ENCODE measurements at places on chromosomes 2 and 18. TPM values are rescaled to one million over a fixed set of nuclear protein-coding genes. Genes with fewer than 3 reads are reported as not detected.

Gene CABLES1
- 0.15 TPM for total RNA-seq

Gene ANKRD30BL
- not detected for total RNA-seq

Gene INHA
- total RNA-seq = not detected

DNA sequence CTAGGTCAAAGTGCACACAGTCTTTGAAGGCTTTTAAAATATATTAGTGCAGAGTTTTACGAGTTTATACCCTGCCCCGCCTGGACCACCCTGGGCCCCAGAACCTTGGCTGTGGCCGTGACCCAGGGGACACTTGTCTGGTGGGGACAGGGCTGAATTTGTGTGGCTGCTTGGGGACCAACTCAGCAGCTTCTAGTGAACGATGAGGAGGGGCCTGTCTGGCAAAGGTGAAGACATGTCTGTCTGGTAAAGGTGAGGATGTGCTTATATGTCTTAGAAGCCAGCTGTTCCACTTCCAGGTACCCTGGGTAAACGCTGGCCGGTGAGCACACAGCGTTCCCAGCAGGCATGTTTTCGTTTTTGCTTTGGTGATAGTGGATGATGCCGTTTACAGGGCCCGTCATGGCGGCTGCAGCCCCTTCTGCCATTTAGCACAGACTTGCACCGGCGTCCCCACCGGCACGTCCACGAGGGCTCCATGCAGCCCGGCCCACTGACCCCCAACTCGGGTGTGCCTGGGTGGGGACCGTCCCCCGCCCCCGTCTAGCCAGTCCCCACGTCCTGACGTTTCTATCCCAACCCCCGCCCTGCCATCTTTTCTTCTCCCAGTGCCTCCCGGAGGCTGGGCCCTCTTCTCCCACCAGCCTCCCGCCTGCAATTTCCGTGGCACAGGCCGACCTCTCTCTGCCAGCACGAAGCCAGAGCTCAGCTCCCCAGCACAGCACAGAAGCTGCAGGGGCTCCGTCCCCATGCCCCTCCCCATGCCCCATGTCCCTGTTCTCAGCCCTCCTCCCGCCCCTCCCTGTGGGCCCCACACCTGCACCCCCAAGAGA lies 67.8 kb downstream of the SLC66A2 start:
- DNase-seq = no peak

GRCh38 chr18:3935305-3935704 lies 485.3 kb downstream of the TGIF1 start:
- DNase-seq = no peak

- DNase-seq = no peak
Measured at GRCh38 chr2:109001201-109001600, 12.2 kb upstream of the EDAR start.

Gene TFPI
- not detected for total RNA-seq

DNA sequence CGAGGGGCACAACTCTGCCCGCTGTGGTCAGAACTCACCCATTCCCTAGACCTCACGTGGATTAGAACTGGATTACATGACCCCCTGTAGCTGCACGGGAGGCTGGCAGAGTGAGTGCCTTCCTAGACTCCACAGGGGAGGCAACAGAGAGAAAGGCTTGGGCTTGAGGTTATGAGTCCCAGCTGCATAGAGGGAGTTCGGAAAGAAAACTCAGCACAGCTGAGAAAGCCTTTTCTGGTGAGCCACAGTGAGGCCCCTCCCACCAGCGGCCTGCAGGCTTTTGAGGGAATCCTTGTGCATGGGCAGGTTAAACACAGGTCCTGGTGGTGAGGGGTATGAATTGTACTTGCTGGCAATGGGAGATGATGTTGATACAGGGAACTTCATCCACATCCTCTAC lies 217.3 kb downstream of the FHOD3 start:
- DNase-seq = no peak

Gene MFSD2B
- total RNA-seq = not detected

- DNase-seq = no peak
Measured at GRCh38 chr2:184067502-184067901, 530.8 kb upstream of the ZNF804A start.

Gene RAB27B
- total RNA-seq = 3.1 TPM

Gene PLCD4
- total RNA-seq = 0.26 TPM

- no peak for DNase-seq
Measured at GRCh38 chr2:223526106-223526505, 76.1 kb downstream of the SCG2 start.

DNA sequence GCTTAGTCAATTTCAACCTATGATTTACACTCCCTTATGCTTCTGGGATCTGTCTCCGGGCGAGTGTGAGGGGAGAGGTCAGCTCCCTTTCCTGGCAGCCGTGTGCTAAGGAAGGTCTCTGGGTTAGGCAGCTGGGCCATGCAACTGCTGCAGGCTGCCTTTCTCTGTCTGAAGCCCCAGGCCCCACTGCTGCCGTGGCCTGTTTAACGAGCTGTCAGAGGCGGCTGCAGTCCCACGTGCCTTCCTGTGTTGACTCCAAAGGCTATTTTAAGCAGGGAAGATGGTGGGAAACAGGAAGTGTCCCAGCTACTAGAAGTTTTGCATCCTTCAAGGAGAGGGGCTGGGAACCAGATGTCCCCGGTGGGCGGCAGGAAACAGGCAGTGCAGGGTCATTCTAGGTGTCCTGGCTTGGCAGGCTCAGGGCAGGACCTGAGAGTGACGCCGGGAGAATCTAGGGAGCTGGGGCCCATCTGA lies 186.4 kb downstream of the TNS1 start:
- DNase-seq = no peak

Gene EPB41L3
- total RNA-seq = 3.3 TPM

DNA sequence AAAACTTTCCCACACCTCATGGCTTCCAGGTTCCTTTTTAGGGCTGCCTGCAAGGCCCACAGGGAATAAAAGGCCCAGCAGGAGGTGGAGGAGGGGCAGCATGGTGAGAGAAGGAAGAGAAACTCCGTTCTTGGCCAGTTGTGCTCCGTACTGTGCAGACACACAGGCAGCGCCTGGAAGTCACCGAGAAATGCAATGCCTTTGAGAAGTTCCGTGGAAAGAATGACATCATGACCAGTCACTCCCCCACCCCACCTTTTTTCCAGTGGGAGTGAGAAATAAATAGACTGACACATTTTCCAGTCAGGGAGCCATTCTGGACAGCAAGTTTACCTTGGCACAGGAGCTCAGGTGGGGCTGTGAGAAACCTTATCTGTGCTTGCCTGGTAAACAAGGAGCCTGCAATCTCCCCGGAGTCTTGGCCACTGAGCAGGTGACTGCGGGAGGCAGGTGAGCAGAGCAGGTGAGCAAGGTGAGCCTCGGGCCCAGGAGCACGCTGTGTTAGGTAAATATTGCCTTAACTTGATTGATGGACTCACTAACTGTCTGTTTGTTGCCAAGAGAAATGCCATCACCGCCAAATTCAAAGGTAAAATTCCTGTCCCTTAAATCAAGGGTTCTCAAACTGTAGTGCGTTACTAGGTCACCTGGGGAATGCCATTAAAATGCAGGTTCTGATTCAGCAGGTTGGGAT lies 13.5 kb upstream of the LBH start:
- no peak for DNase-seq

Gene HAAO
- not detected for total RNA-seq

DNA sequence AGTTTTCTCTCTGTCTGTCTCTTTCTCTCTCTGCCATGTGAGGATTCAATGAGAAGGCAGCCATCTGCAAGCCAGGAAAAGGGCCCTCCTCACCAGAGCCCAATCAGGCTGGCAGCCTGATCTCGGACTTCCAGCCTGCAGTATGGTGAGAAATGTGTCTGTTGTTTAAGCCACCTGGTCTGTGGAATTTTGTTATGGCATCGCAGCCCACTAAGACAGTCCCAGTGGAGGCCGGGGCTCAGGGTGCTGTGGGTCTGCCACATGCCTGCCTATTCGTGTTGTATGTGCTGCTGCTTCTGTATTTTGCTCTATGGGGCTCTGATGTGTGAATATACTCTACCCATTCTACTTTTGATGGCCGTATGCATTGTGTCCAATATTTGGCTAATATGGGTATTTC lies 139.0 kb upstream of the HS6ST1 start:
- DNase-seq = no peak

Gene CPLX4
- not detected for total RNA-seq

DNA sequence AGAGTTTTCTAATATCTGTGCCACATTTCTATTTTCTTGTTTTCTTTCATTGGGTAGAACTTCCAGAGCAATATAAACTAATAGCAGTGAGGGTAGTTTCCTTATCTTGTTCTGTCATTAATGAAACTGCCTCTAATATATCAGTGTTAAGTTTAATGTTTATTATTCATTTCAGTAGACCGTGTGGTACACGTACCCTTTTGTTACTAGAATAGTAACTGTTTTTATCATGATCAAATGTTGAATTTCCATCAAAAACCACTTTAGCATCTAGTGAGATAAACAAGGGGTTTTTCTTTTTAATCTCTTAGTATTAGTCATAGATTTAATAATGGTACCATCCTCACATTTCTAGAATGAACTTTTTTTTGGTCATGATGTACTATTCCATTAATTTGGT lies 16.0 kb downstream of the DGUOK start:
- no peak for DNase-seq

GRCh38 chr2:54469484-54470053 lies 13.4 kb downstream of the SPTBN1 start:
- no peak for DNase-seq

- no peak for DNase-seq
Measured at GRCh38 chr2:1052771-1053191, 102.1 kb downstream of the SNTG2 start.

Gene IL36A
- not detected for total RNA-seq

DNA sequence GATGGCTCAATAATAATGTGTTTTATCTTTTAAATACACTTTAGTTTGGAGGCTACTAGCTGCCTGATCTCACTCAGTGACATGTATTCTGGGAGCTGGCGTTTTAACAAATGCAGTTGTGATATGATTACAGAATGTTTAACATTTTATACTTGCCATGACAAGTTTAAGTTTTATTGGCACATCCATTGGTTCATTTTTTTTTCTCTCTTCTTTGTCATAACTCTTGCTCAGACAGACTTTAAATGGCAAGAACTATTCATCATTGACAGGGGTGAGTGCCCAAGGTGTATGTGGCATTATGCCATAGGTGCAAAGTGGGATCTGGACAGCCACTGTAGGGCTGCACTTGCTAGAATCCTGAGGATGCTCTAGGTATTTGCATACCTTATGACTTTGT lies 72.1 kb upstream of the MYL1 start:
- no peak for DNase-seq

- DNase-seq = no peak
Measured at GRCh38 chr2:136497709-136498108, 267.6 kb upstream of the THSD7B start.

DNA sequence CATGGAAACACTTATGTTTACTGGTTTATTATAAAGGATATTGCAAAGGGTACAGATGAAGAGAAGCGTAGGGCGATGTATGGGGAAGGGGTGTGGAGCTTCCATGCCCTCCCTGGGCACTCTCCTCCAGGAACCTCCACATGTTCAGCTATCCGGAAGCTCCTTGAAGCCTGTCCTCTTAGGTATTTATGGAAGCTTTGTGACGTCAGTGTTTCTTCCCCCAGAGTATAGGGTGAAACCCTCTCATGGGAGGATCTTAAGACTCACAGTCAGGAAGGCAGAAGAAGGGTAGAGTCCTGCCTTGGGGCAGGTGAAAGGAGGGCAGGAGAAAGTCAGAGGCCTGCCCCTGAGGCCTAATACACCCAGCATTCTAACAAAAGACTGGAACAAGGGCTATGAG lies 61.3 kb upstream of the CREB1 start:
- no peak for DNase-seq

DNA sequence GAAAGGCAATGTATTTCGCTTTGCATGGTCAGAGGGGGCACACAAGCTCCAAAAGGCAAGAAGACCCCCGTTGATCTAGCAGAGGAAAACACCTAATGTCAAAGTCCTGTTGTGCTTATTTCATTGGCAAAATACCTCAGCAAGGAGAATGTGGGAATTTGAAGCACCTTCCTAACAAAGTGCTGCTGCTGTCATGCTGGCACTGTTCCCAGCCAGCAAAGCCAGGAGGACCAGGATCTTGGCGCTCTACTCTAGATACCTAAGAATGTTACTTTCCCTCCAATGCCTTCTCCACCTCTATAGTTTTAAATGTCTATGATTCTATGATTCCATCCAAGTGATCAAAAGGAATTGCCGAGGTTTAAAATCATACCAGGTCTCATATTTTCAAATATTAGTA lies 867.9 kb upstream of the POU3F3 start:
- no peak for DNase-seq

Gene ZNF396
- 7.3 TPM for total RNA-seq

Gene CFAP53
- total RNA-seq = 1.6 TPM

Gene CLEC4F
- not detected for total RNA-seq

Gene LYPD6
- not detected for total RNA-seq

Gene GCG
- total RNA-seq = not detected

DNA sequence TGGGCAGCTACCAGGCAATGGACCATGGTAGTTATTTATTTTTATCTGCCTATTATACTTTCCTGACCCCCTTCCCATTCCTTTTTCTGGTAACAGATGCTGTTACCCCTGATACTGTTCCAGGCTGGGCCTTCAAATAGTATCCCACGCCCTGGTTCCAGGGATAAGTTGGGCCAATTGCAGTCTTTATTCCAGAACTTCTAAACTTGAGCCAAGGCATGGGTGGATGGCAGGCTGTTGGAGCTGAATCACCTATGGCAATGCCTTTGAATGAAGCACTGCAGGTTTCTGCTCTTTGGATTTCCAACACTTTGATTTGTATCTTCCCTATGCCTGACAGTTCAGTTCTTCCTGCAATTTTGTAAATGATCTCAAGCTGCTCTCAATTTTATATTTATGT lies 99.2 kb upstream of the LHCGR start:
- DNase-seq = no peak

- DNase-seq = no peak
Measured at GRCh38 chr2:190084704-190085103, 22.2 kb upstream of the MSTN start.

- DNase-seq = no peak
Measured at GRCh38 chr18:59631583-59632181, 65.5 kb downstream of the CCBE1 start.

DNA sequence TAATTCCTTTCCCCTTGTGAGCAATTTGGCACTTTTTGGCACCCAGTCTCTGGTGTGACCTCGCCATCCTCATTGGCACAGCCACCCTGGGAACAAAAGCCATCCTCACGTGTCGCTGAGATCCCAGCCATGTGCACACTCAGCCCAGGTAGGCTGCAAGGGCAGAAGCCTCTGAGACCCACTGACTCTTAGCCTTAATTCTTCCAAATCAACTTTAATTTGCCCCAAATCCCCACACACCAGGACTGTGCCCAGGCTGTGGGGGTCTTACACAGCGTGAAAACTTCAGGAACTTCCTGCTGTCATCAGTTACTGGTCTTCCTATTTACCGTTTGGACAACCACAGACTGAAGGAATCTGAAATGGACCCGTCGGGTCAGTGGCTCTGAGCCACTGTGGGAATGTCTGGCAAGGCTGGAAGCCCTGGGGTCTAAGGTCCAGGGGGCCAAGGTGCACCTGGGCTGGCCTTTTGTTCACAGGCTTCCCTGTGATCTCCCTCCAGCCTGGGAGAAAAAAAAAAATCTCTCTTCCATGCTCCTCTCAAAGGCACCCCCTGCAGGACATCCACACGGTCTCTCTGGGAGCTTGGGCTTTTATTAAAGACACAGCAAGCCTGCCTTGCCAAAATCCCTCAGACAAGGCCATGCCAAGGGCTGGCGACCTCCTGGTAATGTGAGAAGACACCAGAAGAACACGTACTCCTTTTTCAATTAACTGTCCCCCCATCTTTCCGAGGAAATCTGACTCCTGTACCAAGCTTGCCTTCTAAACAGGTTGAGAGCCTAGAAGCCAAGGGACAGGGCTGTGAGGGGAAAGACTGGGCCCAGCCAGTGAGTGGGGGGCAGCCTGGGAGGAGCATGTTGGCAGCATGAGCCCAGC lies 42.1 kb upstream of the LAPTM4A start:
- no peak for DNase-seq

All from CD4-positive, alpha-beta memory T cell (primary cell).